ENCODE measurements at places on chromosomes 12 and 14.

DNA sequence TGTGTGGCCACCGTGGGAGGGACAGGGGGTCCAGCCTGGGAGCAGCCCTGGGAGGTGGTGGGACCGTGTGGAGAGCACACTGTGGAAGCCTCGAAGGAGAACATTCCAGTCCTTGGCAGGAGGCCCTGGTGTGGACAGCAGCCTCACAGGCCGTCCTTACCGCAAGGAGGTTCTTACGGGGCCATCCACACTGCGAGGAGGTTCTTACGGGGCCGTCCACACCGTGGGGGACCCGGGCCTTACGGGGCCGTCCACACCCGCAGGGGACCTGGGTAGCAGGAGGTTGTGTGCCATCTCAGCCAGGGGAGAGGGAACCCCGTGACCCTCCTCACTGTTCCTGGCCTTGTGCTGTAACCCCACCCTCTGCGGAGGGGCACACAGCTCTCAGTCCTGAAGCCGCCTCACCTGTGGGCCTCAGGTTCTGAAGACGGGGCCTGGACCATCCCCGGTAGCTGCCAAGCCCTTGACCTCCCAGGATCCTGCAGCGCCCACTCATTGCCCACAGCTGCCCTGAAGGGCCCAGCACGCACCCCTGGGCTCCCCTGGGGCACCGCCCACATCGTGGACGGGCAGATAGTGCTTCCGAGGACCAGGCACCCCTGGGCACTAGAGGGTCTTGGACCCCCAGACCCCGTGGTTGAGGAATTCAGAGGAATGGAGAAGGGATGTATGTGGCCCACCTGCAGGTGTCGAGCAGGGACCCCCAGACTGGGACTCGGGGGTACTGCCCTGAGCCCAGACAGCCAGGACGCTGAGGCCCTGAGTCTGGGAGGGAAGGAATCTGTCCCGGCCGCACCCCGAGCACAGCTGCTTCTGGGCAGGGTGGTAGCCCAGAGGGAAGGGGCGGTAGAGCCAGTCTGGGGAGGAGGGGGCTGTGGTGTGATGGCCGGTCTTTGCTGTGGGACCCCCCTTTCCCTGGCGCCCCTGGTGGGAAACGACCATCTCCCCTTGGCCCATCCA, 37.3 kb downstream of the LRCOL1 start:
- DNase-seq: no peak

DNA sequence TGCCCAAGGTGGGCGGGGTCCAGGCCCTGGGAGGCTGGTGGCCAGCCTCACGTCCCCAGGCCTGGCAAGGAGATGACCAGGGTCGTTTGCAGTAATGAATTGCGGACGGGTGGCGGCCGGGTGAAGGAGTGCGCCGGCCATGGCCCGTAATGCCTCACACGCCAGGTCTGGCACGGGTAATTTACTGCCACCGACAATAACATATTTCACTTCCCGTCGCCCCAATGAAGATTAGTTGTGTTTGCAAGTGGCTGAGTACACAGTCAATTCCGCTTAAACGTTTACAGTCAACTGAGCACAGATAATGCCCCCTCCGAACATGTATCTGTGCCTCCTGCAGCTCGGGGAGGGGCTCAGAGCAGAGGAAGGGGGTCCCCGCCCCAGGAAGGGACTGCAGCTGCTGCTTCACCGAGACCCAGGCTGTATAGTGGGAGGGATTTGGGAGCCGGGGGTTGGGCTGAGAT, 48.3 kb downstream of the MVK start:
- no peak for DNase-seq

- no peak for DNase-seq
These were observed 379.9 kb downstream of the AEBP2 start for GRCh38 chr12:19819231-19819630.

DNA sequence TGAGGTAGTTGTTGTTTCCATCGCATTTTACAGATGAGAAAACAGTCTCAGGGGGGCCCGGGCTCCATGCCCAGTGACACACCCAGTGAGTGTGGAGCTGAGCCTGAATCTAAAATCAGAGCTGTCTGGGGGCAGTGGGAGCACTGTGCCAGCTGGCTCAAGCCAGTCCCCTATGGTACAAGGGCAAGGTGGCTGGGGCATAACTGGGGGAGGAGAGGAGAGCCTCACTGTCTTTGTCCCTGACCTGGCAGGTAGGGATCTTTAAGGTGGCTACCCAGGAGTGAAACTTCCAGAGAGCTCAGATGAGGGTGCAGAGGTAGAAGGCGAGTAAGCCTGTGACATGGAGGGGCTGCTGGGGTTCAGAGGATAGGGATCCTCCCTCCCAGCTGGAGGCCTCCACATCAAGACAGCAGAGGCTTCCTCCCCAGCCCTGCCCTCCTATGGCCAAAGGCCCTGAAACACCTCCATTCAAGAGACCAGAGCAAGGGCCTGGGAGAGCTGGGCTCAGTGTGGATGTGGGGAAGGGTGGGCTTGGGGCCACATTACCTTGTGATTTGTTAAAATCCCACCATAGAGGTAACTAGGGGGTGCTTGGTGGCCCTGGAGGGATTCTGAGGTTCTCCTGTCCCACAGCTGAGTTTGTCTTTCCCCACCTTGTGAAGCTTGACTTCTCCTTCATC, 33.1 kb downstream of the ASCL4 start:
- DNase-seq: no peak

- no peak for DNase-seq
These were observed 12.3 kb downstream of the TNFAIP2 start for GRCh38 chr14:103135333-103136260.

DNA sequence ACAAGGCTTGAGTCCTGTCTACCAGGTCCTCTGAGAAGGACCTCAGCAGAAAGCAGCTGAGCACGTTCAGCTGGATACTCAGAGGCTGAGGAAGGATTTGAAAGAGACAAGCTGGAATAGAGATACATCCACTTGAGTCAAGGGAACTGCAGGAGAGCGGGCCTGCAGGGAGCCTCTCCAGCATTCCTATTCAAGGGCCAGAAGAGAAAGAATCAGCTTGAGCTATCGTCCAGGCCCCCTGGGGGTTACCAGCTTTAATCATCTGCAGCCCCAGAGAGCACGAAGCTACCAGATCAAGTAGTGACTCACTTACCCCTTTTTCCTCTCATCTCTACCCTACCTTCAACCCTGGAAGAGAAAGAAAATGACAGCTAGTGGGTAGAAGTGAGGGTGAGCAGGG, 80.9 kb downstream of the NDUFA12 start:
- no peak for DNase-seq

- DNase-seq: peak; percentile 19
These were observed 381.5 kb upstream of the STXBP6 start for GRCh38 chr14:25431211-25432076.

DNA sequence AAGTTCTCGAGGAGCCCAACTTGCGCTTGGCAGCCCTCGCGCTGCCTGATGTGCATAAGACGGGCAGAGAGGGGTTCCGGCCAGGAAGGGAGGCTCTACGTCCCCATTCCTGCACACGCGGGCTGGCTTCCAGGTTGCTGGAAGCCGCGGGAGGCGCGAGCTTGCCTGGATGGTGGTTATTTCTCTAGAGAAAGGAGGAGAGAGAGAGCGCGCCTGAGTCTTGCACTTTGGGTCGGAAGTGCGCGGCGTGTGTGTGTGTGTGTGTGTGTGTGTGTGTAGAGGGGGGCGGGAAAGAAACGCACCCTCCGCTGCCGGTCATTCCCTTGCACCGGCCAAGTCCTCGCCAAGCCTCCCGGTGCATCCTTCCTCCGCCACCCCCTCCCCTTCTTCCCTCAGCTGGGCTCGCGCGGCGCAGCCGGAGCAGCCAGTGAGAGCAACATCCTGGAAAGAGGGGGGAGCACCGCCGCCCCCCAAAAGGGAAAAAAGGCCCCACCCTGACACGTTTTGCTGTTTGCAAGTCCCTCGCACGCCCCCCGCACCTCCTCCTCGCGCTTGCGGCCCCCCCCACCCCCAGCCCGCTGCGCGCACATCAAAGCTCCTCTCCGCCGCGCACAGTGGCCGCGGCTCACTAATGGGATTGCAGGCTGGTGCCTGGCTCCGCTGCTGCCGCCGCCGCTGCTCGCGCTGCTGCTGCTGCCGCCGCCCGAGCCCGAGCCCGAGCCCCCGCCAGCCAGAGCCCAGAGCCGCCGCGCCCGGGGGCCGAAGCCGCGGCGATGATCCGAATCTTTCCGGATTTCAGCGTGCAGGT, 4.4 kb upstream of the NPAS3 start:
- no peak for DNase-seq

DNA sequence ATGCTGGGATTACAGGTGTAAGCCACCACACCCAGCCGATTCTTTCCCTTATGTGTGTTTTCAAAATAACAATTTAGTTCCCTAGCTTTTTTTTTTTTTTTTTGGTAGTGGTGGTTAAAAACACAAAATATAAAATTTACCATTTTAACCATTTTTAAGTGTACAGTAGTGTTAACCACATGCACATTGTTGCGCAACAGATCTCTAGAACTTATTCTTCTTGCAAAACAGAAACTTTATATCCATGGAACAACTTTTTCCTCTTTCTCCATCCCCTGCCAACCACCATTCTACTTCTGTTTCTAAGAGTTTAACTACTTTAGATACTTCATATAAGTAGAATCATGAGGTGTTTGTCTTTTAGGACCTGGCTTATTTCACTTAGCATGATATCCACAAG, 1.1 kb upstream of the NDUFA12 start:
- DNase-seq: no peak

DNA sequence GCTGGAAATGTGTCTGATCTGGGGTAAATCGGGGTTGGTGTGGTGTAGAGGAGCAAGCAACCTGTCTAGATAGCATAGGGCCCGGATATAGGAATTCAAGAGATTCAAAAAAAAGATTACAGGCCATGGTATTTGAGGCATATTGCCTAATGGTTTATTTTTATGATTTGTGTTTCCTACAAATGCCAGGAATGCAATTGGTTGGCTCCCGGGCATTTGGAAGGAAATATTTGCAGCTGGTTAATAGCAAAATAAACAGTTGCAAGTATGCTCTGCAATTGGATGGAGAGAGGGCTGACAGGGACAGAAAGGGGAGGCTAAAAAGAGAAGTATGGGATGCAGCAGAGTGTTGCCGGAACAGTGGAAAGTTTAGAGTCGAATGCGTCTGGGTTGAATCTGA, 315.6 kb upstream of the ATP2B1 start:
- DNase-seq: no peak

DNA sequence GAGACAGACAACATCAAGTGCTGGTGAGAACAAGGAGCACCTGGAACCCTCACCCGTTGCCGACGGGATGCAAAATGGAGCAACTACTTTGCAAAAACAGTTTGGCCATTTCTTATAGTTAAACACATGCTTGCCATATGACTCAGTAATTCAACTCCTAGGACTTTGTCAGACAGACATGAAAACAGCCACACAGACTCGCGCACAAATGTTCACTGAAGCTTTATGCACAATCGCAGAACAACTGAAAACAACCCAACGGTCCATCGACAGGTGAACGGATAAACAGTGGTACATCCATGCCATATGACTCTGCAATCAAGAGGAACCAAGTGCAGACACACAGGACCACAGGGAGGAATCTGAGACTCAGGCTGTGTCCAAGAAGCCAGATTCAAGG, 30.8 kb downstream of the NCOR2 start:
- DNase-seq: no peak

- DNase-seq: no peak
These were observed 10.7 kb upstream of the FRS2 start for GRCh38 chr12:69459477-69459876.

DNA sequence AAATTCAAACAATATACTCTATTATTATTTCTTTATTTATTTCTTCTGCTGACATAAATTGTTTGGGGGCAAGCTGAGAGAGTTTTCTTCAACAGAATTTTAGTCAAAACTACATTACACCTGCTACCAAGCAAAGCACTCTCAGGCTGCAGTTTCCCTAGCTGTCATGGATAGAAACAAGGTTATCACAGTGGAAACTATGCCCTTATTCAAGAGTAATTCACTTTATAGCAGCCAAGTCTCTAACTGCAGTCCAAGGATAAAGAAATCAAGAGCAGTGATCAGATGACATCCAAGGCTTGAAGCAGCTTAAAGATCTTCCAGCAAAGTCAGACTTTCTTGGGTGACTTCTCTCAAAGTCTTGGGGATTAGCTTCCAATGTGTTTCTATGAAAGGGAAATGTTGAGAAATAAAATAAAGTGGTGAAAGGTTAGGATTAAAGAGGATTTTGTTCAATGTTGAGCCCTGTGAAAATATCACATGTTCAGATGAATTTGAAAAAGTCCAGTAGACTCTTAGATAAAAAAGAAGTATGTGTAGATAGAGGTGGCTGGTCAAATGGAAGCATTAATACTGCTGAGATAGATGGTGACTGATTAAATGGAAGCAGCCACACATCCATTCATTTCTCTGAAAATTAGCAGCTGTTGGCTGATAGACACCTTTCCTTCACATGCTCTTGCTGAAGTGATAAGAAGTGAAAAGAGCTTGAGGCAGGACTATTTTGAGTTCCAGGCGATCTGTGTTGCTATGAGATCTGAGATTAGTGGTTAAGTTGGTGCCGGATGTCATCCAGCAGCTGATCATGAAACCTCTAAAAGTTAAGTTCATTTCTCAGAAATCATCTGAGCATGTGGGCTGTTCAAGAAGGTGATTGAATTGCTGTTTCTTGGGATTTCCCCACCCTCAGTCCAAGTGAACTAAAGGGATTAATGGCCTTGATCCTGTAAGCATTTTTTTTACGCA, 257.8 kb upstream of the BTG1 start:
- peak; percentile 36 for DNase-seq

DNA sequence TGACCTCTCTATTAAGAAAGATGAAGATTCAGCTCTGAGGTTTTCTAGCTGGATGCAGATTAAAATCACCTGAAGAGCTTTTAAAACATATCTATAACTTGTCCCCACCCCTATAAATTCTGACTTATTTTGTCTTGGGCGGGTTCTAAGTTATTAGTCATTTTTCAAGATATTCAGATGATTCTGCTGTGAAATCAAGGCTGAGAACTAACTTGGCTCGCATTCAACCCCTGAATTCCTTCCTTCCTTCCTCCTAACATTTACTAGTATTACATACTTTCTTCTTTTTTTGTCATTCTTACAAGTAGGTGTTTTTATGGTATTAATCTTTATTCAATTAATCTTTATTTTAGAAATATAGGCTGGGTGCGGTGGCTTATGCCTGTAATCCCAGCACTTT, 55.4 kb downstream of the SSPN start:
- no peak for DNase-seq

- peak; percentile 65 for DNase-seq
These were observed 589.0 kb downstream of the C12orf50 start for GRCh38 chr12:87439990-87440827.

DNA sequence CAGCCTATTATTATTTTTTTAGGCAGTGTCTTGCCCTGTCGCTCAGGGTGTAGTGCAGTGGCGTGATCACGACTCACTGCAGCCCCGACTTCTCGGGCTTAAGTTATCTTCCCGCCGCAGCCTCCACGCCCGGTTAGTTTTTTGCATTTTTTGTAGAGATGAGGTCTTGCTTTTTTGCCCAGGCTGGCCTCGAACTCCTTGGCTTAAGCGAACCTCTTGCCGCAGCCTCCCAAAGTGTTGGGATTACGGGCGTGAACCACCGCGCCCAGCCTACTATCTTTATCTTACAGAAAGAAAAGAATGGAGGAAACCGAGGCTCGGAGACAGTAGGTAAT, 507 bp upstream of the PTPN11 start:
- no peak for DNase-seq

Measured in transverse colon (tissue), 4 donors.